Thyroid gland (tissue), 4 donors: ENCODE measurements at places on chromosomes 13 and 19.

- no peak for DNase-seq
Measured at GRCh38 chr13:23500849-23501248, 67.3 kb upstream of the SACS start.

DNA sequence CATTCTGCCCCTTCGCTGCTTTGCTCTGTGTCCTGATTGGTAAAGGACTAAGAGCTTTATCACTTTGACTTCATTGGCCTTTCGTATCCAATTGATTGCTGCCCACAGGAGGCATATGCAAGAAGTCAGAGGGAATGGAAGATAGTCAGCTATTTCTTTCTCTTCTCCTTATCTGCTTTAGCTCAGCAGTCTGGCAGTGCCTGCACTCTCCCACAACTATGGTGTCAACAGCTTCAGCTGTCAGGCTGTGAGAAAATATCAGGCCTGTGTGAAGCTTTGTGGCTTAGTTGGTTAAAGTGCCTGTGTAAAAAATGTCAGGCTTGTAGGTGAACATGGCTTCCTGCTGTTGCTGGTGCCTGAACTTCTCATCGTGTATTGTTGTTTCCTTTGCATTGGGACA is 243.0 kb downstream of the PCDH17 start:
- no peak for DNase-seq

GRCh38 chr13:109172136-109172535 is 542.7 kb downstream of the MYO16 start:
- no peak for DNase-seq

DNA sequence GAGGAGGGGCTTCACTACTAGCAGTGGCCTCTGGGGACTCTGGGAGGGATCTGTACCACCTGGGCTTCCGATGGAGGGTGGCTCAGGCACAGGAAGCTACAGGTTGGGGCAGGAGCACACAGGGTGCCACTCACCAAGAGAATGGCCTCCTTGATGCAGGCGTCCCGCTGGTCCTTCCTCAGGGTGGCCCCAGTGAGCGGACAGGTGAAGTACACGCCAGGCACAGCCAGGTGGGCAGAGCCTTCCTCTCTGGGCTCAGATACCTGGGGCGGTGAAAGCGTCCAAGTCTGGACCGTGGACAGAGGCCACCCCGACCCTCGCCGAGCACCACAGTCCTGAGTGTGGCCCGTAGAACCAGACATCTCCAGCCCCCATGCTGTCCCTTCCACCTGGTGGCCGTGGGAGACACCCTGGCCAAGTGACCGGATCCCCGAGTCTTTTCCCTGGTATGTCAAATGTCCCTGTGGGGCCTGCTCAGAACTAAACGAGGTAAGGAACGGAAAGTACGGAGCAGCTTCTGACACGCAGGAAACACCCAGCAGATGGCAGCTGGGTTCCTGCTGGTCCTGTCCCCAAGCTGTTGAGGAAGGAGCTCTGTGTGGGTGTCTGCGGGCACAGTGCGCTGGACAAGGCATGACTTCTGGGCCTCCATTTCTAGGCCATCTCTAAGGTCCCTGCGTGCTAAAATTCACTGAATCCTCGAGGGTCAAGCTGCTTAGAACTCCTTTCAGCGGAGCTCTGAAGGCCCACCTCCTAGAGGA is 5.2 kb downstream of the UBXN6 start:
- no peak for DNase-seq

DNA sequence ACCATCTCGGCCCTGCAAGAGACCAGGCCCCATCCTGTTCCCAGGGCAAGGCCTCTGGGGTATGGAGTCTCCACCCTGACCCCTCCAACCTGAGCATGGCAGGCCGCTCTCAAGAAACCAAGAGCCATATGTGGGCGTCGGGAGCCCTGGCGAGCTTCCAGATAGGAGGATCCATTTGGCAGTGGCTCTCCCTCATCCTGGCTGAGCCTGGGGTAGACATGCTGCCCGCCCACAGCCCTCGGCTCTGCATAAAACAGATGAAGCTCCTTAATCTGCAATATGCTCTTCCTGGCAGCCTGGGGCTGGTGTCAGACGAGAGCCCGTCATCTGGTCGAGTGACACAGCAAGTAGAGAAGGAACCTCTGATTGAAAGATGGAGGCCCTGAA is 6.1 kb downstream of the ATP13A1 start:
- DNase-seq: no peak

DNA sequence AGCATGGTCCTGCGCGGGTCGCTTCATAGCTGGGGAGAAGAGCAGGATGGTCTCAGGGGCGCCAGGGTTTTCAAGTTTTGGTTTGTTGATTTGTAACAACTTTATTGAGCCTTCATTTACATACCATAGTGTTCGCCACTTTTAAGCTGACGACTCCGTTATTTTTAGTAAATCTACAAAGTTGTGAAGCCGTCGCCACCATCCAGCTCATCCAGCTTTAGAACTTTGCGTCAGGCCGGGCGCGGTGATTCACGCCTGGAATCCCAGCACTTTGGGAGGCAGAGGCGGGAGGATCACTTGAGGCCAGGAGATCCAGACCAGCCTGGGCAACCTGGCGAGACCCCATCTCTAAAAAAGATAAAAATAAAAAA is 404 bp downstream of the C19orf44 start:
- peak; percentile 19 for DNase-seq

DNA sequence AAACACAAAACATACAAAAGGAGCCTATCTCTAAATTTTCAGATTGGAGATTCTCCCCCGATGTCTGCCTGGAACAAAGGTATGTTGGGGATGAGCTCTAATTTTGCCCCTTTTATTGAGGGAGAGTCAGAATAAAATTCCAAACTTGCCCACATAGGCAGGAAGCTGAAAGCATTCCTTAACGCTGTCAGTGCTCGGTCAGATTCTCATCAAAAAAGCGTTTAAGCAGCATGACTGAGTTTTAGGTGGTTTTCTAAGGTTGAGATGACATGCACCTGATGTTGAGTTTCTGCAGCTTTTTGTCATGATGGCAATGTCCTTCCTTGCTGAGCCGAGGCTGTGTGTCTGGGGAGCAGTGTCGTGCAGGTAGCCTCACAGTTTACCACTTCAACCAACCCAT is 48.4 kb upstream of the MEDAG start:
- DNase-seq: no peak

GRCh38 chr19:2633693-2634075 is 68.8 kb downstream of the GNG7 start:
- DNase-seq: no peak

- no peak for DNase-seq
Measured at GRCh38 chr13:23288564-23288963, 107.8 kb downstream of the SGCG start.

GRCh38 chr13:25752957-25753551 is 298.8 kb downstream of the SHISA2 start:
- DNase-seq: peak; percentile 16

- DNase-seq: no peak
Measured at GRCh38 chr19:1237027-1237659, 662 bp downstream of the CBARP start.

DNA sequence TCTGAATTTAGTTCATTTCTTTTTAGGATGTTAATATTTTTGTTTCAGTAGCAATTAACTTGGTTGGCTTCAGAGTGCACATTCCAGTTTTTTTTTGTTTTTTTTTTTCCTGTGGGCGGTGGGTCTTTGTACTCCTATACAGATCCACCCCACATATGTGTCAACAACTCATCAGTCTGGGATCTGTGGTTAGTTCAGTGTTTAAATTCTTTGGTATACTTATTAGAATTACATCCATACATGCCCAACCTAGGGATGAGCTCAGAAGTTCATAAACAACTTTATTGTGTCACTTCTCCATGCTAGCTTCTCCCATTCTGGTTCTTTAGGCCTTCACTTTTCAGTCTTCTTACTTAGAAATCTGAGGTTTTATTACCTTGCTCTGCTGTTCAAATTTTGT is 50.9 kb downstream of the PCCA start:
- DNase-seq: no peak

DNA sequence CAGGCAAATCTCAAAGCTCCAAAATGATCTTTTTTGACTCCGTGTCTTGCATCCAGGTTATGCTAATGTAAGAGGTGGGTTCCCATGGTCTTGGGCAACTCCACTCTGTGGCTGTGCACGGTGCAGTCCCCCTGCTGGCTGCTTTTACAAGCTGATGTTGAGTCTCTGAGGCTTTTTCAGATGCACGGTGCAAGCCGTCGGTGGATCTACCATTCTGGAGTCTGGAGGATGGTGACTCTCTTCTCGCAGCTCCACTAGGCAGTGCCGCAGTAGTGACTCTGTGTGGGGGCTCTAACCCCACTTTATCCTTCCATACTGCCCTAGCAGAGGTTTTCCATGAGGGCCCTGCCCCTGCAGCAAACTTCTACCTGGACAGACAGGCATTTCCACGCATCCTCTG is 266.8 kb upstream of the GPC6 start:
- DNase-seq: no peak

GRCh38 chr19:58091251-58091995 is 6.6 kb downstream of the ZSCAN18 start:
- DNase-seq: no peak

- peak; percentile 37 for DNase-seq
Measured at GRCh38 chr13:48333976-48334375, 30.4 kb downstream of the RB1 start.

DNA sequence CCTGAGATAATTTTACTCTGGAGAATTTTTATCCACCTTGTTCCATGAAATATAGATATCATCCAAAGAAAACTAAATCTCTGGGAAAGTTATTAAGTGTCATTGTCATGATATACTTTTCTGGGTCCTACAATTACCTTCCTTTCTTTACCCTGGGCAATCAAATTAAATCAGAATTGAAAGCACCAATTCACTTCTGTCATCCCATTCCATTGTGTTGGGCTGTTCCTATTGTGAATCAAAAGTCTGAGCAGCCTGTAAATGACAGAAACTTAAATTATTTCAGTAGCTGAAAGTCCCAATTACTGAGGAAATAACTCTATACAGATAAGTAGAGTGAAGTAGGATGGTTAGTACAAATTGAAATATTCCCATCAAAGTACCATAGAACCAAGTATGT is 1284.2 kb downstream of the EFNB2 start:
- no peak for DNase-seq

GRCh38 chr13:49935171-49936074 is 717 bp downstream of the SPRYD7 start:
- peak; percentile 23 for DNase-seq

GRCh38 chr19:12954612-12954962 is 2.4 kb downstream of the GADD45GIP1 start:
- DNase-seq: no peak

DNA sequence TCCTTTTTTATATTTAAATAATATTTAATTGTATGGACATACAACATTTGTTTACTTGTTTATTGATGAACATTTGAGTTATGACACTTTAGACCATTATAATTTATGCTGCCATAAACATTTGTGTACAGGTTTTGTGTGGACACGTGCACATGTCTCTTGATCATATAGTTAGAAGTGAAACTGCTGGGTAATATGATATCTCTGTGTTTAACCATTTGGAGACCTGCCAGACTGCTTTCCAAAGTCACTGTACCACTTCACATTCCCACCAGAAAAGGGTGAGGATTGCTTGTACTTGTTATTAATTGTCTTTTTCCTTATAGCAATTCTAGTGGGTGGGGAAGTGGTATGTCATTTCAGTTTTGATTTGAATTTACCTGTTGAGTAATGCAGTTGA is 145.6 kb upstream of the KLHL1 start:
- no peak for DNase-seq

GRCh38 chr13:46595136-46595884 is 42.3 kb downstream of the LRCH1 start:
- no peak for DNase-seq

DNA sequence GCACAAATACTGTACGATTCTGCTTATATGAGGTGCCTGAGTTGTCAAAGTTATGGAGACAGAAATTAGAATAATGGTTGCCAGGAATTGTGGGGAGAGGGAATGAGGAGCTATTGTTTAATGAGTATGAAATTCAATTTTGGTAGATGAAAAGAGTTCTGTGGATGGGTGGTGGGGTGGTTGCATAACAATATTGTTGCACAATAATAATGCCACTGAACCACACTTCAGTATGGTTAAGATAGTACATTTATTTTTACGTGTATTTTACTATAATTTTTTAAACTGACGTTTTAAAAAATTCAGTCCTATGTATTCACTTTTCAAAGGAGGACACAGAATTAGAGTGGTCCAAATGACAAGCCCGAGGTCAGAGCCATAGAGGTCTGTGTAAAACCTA is 1.8 kb upstream of the OXGR1 start:
- DNase-seq: no peak

GRCh38 chr19:1765904-1766799 is 12.8 kb downstream of the ONECUT3 start:
- DNase-seq: no peak

- DNase-seq: no peak
Measured at GRCh38 chr13:70390968-70391367, 282.7 kb upstream of the KLHL1 start.

GRCh38 chr13:24709186-24709913 is 29.1 kb downstream of the ATP12A start:
- no peak for DNase-seq

DNA sequence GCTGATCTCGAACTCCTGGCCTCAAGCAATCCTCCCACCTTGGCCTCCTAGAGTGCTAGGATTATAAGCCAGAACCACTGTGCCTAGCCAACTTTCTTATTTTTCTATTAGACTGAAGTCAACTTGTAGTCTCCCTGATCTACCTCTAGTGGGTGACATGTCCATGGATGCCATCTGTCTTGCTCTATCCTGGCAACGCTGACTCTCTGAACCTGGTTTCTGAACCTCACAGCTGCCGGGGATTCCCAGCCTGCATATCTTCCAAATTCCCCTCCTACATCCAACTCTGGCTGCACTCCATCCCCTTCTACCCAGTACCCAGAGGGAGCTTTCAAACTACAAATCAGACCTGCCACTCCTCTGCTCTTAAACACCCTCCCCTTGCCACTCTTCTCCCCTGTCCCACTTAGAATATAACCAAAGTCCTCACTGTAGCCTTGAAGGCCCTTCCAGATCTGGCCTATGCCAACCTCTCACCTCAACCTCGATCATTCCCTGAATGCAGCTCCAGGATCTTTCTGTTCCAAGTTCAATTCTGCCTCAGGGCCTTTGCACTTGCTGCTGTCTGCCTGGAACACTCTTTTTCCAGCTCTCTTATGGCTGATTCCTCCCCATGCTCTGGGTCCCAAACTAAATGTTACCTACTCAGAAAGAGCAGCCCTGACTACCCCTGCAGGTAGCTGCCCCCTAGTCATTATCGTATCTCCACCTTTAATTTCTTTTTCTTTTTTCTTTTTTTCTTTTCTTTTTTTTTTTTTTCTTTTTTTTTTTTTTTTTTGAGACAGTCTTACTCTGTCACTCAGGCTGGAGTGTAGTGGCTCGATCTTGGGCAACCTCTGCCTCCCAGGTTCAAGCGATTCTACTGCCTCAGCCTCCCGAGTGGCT is 2.2 kb downstream of the CLIP3 start:
- no peak for DNase-seq

DNA sequence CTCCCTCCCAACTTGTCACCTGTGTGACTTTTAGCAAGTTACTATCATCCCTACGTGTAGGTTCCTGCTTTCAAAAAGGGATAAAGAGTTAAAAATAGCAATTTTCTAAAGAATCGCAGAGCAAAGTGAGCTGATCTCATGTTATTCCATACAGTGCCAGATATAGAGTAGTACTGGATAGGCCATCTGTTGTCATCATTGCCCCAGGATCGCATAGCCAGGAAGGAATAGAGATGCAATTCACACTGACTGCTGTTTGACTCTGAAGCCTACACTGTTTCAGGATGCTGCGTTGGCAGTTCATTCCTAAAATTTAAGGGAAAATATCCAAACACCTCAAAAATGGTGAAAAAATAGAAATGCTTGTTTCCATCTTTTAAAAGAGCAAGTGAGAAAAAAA is 138.9 kb downstream of the SHISA2 start:
- DNase-seq: no peak
